ENCODE measurements at places on chromosomes 13 and 19.
A peak's percentile ranks its signal among the peaks of the same experiment; 100 is the strongest.

- no peak for DNase-seq
Measured at GRCh38 chr13:100068133-100068931, 20.6 kb upstream of the PCCA start.

GRCh38 chr13:34172048-34172447, 354.1 kb downstream of the RFC3 start:
- DNase-seq: no peak

GRCh38 chr13:20636079-20636478, 67.4 kb upstream of the IL17D start:
- no peak for DNase-seq

DNA sequence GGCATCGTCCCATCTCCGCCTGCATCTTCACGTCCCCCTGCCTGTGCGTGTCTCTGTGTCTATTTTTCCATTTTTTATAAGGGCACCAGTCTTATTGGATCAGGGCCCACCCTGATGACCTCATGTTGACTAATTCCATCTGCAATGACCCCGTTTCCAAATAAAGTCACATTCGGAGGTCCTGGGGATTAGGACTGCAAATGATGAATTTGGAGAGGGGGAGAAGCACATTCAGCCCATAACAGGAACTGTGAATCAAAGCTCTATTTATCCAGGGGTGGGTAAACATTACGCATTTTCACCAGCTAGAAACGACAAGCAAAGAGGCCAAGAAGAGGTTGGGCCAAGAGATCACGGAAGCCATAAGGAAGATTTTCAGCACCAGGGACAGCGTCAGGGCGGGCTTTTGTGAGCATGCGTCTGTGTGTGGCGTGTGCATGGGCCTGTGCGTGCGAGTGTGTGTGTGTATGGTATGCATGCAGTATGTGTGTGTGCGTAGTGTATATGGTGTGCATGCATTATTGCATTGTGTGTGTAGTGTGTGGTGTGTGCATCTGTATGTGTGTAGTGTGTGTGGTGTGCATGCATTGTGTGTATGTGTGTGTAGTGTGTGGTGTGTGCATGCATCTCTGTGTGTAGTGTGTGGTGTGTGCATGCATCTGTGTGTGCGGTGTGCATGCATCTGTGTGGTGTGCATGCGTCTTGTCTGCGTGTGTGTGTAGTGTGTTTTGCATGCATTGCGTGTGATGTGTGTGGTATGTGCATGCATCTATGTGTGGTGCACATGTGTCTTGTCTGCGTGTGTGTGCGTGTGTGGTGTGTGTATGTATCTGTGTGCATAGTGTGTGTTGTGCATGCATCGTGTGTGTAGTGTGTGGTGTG, 19.6 kb downstream of the CELF5 start:
- no peak for DNase-seq

DNA sequence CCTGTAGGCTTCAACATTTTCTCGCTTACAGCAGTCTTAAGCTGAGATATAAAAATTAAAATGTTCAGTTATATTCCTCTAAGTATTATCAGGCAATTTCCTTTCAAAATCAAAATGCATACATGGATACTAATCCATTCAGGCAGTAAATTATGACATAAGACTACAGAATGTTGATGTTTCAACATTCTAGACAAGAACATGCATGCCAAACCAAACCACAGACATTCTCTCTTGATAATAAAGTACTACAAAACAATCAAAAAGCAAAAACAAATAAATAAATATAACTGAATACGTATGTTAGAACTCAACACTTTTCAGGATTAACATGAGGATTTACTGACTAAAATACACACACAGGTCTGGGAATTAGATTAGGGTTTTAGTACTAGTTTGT, 7.7 kb downstream of the DIS3 start:
- DNase-seq: no peak

GRCh38 chr19:18607226-18608101, 865 bp upstream of the CRLF1 start:
- no peak for DNase-seq

DNA sequence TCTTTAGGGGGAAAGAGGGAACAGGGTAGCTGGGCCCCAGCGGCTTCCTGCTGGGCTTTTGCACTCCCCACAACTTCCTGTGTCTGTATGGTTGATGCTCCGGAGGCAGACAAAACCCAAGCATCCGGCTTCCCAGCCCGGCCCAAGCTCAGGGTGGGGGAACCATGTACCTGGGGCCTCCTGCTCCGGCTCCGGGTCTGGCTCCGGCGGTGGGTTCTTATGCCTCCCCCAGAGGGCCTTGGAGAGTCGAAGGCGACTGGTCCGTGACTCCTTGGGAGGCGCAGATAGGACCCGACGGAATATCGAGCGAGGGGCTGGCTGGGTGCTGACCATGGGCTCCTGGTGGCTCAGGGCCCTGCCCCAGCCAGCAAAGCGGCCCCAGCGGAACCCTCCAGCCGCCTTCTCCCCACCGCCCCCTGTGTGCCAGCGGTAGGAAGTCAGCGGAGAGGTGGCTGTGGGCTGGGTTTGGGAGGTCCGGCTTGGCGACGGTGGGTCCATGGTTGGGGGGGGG, 428 bp downstream of the RASAL3 start:
- no peak for DNase-seq

DNA sequence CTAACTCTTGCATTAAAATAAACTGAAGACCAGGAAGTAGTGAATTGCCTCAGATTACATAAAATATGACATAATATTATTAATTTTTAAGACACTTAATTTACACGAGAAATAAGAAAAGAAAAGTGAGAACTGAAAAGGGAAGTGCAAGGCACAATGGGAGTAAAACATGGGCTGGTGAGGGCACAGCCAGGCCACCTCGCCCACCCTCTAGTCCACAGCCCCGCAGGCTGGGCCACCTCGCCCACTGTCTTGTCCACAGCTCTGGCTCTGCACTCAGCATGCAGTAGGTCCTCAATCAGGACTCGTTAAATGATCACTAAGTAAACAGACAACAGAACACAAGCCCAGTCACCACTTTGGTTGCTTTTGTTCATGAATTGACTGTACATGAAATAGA, 67.8 kb upstream of the ARHGEF7 start:
- no peak for DNase-seq

GRCh38 chr13:113777311-113778260, 18.6 kb downstream of the TMEM255B start:
- no peak for DNase-seq

DNA sequence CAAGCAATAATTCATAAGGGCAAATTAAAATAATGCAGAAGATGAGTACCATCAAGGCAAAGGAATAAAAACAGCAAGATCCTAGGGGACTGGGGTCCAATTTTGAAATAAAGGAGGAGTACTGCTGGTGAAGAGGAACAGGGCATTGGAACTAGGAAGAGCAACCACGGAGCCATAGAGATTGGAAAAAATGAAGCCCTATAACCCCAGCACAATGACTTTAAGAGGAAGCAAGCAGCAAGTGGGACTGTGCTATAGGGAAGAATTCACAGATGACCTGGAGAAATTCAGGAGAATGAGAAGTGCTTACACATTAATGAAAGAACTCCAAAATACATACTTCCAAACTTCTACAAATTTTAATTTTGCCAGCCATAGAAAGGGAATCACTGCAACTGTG, 44.9 kb upstream of the ITM2B start:
- no peak for DNase-seq

- no peak for DNase-seq
Measured at GRCh38 chr19:13670846-13671245, 93.5 kb upstream of the MRI1 start.

DNA sequence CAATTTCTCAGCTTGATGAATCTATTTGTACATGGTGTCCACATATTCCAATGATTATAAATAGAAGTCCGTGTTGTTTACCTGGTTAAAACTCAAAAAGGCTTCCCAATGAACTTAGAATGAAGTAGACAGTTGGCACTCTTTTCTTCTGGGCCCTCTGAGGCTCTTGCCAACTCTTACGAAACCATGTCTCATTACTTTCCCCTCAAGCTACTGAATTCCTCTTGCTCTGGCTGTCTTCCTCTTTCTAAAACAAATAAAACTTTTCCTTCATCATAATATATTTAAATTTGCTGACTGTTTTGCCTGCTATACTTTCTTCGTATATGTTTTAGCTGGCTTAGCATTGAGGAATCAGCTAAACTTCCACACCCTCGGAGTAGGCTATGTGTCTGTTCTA, 139.7 kb downstream of the SLITRK6 start:
- DNase-seq: no peak

GRCh38 chr13:54750521-54750920, 1721.9 kb downstream of the OLFM4 start:
- no peak for DNase-seq

DNA sequence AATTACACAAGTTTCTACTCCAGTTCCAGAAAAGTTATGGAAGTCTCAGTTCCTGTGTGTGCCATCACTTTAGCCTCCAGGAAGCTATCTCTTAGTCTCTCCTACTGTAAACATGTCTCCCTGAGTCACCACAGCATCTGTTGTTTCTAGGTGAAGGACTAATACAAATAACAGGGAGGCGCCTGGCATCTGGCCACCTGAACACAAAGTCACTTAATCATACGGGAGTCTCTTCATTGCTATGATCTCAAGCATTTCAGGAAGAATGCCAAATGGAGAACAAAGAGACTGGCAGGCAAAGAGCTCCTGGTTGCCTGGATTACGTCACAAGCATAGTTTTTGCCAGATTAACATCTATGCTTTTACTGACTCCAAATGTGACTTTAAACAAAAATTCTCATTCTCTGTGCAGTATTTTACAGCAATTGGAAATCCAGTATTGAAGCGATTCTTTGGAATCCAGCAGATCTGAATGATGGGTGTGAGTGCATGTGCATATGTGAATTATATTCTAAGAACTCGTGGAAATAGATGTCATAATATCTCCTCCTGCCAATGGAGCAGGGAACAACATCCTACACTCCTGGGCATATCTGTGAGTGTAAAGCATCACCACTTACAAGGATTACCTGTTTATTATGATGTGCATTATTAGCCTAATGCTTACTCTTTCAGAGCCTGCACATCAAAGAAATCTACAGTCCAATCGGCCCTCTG, 572.8 kb downstream of the PCDH9 start:
- DNase-seq: peak; percentile 96

- no peak for DNase-seq
Measured at GRCh38 chr19:34316741-34317301, 48.2 kb upstream of the GPI start.

DNA sequence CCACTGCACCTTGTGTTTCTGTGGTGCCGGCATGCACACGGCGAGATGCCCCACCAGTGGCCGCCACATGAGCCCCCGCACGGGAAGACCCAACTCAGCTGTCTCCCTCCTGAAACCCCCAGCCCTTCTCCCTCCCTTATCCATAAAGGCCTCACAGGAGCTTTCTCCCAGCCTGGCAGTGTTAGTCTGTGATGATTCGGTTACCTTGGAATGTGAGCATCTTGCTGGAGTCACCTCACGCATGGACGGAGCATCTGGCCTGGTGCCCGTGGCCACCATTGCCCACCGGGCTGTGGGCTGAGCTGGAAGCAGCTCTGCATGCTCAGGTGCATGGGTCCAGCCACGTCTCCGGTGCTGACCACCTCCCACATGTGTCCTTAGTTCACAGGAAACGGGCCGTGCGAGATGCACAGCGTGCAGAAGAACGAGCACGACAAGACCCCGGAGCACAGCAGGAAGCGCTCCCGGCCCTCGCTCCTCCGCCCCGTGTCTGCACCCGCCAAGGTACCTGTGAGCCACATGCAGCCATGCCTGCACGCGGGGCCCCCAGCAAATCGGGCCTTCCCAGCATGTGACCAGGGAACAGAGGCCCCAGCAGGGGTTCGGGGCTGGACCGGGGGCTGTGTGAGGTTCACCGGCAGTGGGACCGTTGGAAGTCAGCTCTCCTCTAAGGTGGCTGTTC, 22.0 kb downstream of the SIN3B start:
- DNase-seq: no peak

GRCh38 chr13:99724633-99725517, 223.6 kb downstream of the TM9SF2 start:
- no peak for DNase-seq

DNA sequence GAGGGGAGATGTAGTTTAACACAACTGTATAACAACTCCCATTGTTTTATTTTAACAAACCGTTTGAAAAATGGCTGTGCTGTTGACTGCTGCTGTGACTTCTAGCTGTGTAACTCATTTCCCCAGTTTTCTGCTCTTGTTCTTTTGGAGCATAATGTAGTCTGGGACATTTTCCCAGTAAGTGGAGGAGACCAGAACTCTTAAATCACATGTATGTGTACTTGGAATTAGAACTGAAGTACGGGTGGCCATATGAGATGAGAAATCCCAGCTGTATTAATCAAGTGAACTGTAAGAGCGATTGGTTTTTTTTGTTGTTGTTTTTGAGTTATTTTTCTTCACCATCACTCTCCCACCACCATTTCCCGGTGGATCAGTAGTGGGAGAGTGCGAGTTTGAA, 49.4 kb upstream of the RNF113B start:
- DNase-seq: no peak

DNA sequence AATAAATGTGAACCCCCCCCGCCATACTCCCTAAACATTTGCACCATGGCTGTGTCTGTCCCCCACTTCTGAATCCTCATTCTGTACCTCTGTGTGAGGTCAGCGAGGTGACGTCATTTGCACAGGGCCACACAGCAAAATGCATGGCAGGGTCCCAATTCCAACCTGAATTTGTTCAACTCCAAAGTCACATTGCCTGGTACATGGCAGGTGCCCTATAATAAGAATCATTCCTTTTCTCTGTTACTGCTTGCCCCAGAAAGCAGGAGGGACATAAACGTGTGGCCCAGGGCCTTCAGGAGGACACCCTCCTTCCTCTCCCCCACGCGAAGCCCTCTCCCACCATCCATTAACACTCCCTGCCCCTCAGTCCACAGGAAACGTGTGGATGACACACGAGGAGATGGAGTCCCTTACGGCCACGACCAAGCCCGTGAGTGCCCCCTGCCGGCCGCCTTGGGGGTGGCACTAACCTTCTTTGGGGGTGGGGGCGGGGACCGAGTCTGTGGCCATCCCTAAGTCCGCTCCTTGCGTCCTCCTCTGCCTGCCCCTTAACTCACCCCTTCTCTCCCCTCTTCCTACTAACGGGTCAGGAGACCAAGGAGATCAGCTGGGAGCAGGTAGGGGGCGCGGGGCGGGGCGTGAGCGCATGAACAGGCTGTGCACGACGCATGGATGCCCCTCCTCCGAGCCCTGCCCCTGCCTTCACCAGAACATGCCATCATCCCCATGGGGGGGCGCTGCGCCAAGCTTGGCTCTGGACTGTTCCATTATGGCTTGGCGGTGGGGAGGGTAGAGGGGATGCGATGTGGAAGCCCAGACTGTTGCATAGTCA, 9.4 kb downstream of the HRC start:
- peak; percentile 77 for DNase-seq

GRCh38 chr19:9962623-9963290, 26.4 kb upstream of the OLFM2 start:
- no peak for DNase-seq

- DNase-seq: no peak
Measured at GRCh38 chr19:39994361-39994760, 2.5 kb upstream of the ZNF546 start.

DNA sequence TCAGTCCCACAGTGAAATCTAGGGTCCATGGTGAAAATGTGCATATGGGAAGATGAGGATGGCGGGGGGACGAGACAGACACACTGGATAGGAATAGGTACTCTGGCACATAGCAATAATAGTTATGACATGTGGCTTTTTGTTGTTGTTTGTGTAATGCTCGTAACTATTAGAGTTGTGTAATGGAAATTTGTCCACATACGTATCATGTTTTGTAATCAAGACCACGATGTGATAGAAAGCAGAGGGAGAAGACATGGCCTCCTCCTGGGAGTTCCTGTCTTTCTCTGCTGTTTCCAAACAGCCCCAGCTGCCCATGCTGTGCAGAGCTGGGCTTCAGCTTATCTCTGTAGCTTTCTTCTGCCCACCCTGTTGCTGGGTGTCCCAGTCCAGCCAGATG, 185.3 kb upstream of the TMTC4 start:
- no peak for DNase-seq

All from NCI-H748 treated with DMSO at 0.1 percent for 48 hours (cell line).